ENCODE measurements at places on chromosomes 11 and 22.

- DNase-seq = no peak
These were observed 75.7 kb downstream of the CYB5R2 start for GRCh38 chr11:7597620-7598019.

DNA sequence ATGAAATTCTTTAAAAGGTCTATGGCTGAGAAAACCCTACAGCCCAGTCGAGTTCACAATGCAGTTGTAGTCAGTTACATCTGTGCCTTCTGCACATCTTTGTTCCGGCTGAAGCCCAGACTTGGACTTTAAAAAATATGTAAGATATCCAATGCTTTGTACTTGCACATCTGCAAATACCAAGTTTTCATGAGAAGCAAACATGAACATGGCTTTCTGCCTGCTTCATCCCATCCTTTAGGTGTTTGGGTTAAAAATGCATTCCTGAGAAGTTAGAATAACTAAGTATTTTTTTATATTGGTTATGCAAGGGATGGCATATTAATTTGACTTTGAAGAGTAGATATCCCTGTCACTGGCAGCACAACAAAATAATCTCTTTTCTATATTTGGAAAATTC is 528.4 kb downstream of the METTL15 start:
- DNase-seq = no peak

GRCh38 chr11:67271541-67272284 is 5.4 kb downstream of the GRK2 start:
- peak; percentile 70 for DNase-seq

DNA sequence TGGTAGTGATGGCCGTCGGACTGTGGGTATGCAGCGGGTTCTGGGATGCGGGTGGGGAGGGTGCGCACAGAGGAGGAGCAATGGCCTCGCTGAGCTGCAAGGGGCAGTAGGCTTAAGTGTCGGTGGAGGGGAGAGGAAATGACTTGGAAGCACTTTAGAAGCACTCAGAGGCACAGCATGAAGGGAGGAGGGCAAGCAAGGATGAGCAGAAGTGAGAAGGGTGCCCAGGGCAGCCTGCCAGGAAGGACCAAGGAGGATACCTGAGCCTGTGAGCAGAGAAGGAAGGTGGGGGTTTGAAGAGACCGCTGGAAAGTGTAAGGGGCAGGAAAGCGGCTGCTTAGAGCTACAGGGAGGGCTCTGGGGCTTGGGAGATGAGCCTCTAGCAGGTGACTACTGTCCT is 330 bp downstream of the SLC5A1 start:
- no peak for DNase-seq

DNA sequence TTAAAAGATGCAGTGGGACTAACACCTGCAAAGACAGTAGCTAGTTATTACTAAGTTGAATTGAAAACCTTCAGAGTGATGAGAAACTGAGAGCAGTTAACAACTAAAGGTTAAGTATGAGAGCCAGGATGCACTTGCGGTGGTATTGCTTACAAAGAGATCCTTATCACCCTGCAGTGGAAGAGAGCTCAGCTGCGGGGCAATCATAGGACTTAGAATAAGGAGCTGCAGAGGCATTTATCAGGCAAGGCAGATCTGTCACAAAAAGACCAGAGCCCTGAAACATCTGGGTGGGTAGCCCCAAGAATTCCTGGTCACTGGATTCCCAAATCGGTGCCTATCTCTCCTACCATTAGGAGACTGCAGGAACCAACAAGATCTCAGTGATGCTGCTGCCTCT is 34.3 kb upstream of the CFAP300 start:
- DNase-seq = no peak

DNA sequence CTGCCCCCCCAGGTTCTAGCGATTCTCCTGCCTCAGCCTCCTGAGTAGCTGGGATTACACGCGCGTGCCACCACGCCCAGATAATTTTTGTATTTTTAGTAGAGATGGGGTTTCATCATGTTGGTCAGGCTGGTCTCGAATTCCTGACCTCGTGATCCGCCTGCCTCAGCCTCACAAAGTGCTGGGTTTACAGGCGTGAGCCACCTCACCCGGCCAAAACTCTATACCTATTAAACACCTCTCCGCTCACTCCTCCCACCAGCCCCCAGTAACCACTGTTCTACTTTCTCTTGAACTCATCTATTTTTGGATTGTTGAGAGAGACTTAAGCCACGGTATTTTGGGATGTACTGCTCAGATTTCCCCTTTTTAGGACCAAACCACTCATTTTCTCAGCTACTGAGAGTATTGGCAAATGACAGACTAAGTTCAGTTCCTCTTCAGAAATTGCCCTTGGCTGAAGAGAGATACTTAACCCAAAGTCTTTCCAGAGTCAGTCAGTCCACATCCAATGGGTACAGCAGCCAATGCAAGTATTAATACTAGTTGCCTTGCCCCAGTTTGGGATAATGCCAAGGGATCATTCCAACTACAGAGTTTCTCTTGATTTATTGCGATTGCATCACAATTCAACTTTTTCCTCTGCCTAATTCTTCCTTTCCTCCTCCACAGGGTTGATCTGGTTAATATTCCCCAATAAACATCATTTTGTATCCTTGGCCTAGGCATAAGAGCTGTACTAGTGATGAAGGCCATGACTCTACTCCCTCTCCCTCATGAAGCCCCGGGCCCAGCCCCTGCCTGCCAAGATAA is 36.8 kb upstream of the CSTF3 start:
- no peak for DNase-seq

- DNase-seq = no peak
These were observed 38.5 kb downstream of the SBF2 start for GRCh38 chr11:10255388-10256125.

- DNase-seq = no peak
These were observed 121.6 kb downstream of the LDLRAD3 start for GRCh38 chr11:36065436-36065835.

GRCh38 chr11:42772886-42773285 is 538.9 kb upstream of the API5 start:
- DNase-seq = no peak

DNA sequence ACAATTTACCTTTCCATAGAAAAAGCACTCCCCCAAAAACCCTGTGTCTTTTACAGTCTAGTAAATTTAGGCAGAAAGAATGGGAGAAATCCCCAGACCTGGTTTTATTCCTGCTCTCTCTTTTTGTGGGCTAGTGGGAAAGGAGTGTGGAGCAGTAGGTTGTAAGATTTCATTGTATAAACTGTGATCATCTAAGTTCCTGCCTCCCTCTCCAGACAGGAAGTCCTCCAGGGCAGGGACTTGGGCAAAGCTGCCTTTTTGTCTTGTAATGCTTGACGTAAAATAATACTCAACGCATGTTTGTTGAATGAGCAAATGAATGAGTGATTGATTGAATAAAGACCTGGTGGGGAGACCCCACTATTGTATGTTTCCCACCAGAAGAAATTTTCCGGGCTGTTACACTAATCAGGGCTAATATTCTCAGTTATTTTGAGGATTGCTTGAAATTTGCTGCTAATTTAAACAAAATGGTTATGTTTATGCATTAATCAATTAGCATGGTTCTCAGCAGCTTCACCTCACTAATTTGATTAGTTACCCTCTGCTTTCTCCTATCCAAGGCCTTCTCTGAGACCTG is 36.3 kb downstream of the CSNK2A3 start:
- DNase-seq = no peak

GRCh38 chr11:32573228-32573627 is 10.4 kb upstream of the EIF3M start:
- no peak for DNase-seq

GRCh38 chr11:33885338-33886005 is 6.4 kb downstream of the LMO2 start:
- no peak for DNase-seq

DNA sequence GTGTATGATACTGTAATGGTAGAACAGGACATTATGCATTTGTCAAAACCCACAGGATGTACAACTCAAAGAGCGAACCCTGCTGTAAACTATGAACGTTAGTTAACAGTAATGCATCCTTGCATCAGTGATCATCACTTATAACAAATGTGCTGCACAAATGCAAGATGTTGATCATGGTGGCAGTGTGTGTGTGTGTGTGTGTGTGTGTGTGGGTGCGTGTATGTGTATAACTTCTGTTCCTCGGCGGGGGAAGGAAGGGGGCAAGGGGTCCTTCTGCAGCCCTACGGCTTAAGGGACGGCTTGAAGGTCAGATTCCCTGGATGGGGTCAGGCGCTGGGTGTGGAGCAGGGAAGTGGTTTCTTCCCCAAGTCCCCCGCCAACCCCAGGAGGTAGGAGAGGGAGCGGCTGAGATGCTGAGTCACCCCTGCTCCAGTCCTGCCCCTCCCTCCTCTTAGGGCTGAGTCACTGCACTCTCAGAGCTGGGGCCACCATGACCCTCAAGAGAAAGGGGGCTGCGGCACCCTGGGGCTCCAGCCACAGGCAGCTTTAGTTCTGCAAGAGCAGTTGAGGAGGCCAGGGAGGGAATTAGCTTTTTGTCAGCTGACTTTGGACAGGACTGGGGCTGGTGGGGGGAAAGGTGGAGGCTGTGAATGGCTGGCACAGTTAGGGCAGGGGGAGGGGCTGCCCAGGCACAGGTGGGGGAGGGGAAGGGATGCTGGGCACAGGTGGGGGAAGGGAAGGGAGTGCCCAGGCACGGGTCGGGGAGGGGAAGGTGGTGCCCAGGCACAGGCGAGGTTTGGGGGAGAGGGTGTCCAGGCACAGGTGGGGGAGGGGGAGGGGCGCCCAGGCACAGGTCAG is 8.8 kb upstream of the CTSD start:
- no peak for DNase-seq

DNA sequence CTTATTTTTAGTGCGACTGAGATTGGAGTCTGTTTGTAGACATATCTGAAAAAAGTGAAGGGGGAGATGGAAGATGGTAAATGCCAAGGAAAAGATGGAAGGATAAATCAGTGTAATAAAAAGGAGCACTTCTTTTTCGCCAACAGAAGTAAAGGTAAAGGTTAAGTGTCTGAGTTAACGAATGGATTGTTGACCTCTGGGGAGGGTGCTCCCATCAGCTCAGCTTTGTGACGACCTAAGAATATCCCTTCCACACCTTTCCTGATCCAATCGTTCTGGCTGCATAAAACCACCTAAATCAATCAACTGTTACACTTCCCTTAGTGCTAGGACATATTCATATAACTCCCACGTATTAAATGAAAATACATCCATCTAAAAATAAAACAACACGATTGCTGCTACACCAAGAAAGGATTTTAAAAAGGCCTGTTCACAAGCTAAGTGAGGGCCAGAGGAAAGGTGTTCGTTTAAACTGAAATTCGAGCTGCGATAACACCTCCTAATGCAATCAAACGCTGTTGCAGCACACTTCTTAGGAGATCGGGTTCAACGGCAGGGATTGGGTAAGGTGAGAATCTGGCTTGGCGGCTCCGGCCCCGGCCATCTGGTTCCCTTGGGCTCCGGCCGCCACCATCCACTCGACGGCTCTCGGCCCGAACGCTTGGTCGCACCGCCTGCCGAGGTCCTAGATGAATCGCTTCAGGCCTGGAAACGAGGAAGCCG is 658 bp downstream of the C11orf71 start:
- DNase-seq = peak; percentile 42

GRCh38 chr22:22248878-22249277 is 4.3 kb downstream of the VPREB1 start:
- no peak for DNase-seq

DNA sequence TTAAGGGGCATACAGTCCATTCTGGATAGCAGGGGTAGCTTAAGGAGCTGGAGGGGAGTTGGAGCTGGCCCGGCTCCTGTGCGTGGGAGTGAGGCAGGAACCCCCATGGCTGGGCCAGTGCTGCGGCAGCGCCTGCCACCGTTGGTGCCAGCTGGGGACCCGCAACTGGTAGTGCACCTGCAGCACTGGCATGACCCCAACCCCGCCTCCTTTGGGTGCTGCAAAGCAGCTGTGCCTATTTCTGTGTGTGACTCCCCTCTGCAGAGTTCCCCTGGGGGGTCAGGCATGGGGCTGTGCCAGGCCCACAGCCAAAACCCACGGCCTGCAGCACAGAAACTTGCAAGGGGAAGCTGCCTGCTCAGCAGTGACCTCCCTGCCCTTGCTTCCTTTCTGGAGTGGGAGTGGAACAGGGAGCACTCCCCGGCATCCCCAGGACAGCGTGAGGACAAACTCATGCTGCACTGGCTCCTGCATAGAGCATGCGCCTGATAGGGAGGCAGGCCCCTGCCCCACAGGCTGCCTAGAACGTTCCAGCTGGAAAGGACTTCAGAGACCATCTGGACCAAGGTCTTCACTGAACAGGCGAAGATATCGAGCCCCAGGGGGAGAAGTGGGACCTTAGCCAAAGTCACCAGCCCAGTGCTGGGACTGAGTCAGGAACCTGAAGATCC is 26.2 kb upstream of the RAB1B start:
- DNase-seq = no peak

DNA sequence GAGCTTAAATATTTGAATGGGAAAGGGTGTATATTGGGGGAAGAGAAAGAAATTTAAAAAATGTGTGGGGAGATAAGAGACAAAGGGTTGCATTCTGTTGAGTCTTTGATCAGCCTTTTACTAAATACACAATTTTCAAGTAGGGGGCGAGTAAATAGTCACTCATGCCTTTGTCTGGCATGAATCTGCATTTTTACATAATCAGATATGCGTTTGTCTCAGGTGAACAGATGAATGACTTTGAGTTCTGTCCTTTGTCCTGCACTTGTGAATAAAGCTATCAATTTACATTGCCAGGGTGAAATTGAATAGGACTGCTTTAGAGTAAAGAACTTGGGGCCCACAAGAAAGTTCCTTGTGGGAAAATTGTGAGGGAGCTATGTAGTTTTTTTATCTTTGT is 523.6 kb upstream of the LUZP2 start:
- DNase-seq = no peak

DNA sequence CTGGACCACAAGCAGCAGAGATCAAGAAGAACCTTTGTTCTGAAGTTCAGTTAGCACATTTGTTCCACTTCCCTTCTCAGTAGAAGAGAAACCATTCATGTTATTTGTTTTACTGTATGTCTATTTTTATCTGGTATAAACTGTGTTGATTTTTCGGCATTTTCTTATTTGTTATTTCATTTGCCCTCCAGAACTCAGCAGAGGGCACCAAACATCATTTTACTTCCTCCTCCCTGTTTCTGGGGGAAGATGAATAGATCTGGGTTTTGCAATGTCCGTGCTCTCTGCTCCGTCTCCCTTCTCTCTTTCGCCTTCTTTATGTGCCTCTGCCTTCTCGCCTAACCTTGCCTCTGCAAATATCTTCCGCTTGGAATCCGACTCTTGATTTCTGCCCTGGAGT is 366.9 kb downstream of the NTM start:
- DNase-seq = no peak

- no peak for DNase-seq
These were observed 322.3 kb upstream of the B3GAT1 start for GRCh38 chr11:134734141-134734845.

GRCh38 chr11:76455931-76456330 is 11.1 kb downstream of the EMSY start:
- DNase-seq = no peak

- no peak for DNase-seq
These were observed 174.2 kb upstream of the SORL1-AS1 start for GRCh38 chr11:121626980-121627379.
